ENCODE measurements at places on chromosomes 5 and 9.

DNA sequence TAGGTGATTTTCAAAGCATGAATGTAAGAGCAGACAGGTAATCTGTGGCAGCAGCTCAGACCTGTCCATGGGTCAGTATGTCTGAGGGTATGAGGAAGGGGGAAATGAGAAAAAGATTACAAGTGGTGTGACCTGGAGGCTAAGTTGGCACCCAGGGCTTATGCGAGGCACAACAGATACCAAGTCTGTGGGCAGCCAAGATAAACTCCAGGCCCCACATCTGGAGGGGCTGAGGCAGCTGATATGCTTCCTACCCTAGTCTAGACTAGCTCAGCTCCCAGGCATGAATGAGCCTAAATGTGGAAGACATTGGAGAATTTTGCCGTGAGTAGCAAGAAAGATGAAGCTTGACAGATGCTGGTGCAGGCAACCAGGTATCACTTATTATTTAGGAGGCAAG lies 151.7 kb downstream of the PIK3R1 start:
- DNase-seq, result no peak

GRCh38 chr5:1219098-1219767 lies 5.9 kb upstream of the SLC6A18 start:
- DNase-seq, result no peak

GRCh38 chr5:79871364-79872120 lies 119.5 kb downstream of the MTX3 start:
- no peak for DNase-seq

- DNase-seq, result no peak
Measured at GRCh38 chr5:57450991-57451876, 31.4 kb downstream of the ACTBL2 start.

DNA sequence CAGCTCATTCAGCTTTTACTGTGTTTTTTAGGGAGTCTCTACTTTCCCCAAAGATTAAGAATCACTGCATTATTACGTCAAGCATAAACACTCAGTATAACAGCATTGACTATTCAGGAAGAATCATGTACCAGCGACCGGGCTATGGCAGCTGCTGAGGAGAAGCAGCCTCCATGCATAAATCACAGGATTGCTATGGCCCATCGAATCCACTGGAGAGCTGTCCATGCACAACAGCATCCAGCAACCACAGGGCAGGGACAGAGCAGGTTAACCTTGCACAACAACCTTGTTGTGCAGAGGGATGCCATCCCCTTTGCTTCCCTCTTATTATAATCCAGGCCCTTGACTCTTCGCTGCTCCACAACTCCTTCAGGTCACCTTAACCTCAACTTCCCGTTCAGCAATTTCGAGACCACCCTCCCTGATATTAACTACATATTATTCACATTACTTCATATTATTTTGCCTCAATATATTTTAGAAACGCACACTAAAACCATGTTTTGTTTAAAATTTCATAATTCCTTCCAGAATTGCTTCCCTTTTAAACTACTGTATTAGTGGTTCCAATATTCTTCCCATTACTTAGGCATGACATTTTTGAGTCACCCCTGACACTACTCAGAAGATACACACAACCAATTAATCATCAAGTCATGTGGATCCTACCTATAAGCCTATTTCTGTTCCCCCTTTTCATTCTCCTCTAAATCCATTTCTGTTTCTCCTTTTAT lies 991 bp downstream of the IARS1 start:
- no peak for DNase-seq

DNA sequence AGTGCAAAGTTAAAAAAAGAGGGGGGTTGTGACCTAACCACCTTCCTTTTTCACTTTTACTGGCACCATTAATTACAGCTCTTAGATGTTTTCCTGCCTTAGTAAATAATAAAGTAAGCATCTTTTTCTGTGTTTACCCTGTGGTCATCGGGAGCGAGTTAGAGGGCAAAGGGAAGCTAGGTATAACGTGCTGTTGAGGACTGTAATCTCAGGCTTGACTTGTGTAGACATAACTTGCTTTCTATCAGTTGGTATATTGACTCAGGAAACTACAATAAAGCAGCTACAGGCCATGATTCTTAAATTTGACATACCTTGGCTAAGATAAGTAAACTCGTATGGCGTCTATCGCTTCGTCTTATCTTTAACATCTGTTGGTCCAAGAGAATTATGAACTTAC lies 509.8 kb upstream of the CHD1 start:
- DNase-seq, result no peak

- DNase-seq, result no peak
Measured at GRCh38 chr9:120616966-120617935, 37.3 kb upstream of the CDK5RAP2 start.

GRCh38 chr5:43573058-43573457 lies 16.2 kb upstream of the PAIP1 start:
- no peak for DNase-seq

DNA sequence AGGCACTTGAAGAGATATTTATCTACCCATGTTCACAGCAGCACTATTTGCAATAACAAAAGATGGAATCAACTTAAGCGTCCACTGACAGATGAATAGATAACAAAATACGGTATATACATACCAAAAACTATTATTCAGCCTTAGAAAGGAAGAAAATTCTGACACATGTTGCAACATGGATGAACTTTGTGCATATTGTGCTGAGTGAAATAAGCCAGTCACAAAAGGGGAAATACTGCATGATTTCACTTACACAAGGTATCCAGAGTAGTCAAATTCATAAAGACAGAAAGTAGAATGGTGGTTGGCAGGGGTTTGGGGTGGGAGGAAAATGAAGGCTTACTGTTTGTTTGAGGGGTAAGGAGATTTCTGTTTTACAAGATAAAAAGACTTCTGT lies 66.0 kb downstream of the FBN2 start:
- DNase-seq, result no peak

DNA sequence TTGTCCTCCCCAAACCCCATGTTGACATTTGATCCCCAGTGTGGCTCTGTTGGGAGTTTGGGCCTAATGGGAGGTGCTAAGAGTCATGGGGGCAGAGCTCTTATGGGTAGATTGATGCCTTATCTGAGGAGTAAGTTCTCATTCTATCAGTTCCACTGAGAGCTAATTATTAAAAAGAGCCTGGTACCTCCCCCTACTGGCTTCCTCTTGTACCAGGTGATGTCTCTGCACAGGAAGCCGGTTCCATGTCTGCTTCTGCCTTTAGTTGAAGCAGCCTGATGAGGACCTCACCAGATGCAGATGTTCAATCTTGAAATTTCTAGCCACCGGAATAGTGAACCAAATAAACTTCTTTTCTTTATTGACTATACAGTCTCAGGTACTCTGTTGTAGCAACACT lies 10.8 kb downstream of the GABRB2 start:
- DNase-seq, result no peak

GRCh38 chr5:119291056-119291455 lies 64.8 kb upstream of the TNFAIP8 start:
- DNase-seq, result no peak

- no peak for DNase-seq
Measured at GRCh38 chr9:129751841-129752801, 721 bp downstream of the PTGES start.

DNA sequence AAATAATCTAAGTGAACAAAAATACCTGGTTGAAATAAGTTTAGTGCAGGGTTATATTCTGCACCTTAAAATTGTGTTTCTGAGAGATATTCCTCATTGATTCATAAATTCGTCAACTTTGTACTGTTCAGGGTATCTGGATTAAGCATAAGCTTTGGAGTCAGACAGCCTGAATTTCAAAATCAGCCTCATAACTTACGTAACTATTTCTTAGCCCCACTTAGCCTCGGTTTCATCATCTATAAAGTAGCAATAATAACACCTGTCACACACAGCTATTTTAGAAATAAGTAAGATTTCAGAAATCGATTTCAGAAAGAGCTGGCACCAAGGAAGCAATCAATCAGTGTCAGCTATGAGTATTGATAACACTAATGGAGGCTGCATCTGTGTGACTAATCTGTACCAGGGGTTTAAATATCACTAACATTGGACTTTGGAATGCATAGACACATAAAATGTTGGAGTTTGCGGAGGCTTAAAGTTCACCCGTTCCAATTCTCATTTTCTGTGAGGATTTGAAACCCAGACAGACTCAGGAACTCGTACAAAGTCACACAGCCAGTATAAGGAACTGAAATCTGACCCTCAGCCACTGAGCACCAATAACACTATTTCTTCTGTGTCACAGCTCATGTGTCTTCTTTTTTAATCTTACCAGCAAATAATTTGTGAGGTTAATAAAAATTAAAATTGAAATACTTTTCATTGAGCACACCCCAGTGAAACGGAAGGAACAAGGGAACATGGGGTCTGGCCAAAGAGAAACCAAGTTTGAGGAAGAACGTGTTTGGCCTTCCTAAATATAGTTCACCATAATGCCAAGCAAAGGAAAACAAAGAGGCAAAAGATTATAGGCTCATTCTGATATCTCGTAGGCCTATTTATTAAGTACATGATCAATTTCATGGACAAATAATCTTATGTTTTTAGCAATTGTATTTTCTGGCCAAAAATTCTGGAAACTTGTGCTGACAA lies 194.4 kb upstream of the PTGER4 start:
- no peak for DNase-seq

GRCh38 chr9:7570107-7570720 lies 229.4 kb downstream of the DMAC1 start:
- peak; percentile 74 for DNase-seq

GRCh38 chr5:606061-606460 lies 6.1 kb upstream of the CEP72 start:
- no peak for DNase-seq

DNA sequence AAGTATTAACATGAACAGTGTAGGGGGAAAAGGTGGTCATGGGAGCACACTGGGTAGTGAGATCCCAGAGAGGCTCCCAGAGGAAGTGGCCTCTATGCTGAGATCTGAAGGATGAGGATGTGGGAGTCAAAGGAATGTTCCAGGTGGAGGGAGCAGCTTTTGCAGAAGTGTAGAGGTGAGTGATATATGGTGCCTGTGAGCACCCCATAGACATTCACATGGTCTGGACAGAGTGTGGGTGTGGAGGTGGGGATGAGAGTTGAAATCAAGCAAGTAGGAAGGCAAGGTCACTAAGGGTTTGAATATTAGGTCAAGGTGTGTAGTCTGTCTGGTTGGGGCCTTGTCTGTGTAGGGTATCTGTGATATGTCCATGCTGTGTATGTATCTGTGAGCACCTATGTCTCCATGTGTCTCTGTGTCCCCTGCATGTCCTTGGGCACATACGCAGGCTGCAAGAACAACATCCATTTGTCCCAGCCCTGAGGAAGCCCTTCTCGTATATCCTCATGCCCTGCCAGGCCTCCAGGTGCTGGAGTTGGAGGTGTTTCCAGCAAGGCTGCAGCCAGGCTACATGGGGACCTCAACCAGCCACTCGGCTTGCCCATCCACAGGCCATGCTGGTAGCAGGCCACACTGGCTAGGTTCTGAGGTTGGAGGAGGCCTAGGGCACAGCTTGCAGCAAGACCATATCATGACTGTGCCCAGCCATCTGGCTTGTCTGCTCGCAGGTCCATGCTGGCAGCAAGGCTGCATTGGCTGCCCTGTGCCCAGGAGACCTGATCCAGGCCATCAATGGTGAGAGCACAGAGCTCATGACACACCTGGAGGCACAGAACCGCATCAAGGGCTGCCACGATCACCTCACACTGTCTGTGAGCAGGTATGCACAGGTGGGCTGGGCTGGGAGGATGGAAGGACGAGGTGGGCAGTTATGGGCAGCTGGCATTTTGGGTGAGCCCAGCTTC lies 4.7 kb downstream of the PDLIM4 start:
- no peak for DNase-seq

- DNase-seq, result no peak
Measured at GRCh38 chr9:131543141-131543540, 2.2 kb upstream of the PRRT1B start.

DNA sequence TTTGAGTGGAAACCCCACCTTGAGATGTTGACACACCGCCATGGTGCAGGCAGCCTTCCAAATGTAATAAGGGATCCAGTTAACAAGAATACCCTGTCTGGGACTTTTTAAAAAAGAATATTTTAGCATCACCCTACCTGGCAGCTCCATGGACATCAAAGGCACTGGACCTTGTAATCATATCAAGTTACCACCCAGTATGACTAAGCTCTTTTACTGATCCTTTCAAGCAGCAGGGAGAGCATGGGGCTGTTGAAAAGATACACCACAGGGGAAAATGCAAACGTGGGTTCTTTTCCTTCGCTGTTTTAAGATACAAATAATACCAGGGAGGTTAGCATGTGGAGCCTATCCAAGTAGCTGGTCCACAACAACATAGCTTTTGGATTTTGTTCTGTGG lies 211.2 kb downstream of the SAXO1 start:
- DNase-seq, result no peak

- DNase-seq, result no peak
Measured at GRCh38 chr9:83569326-83569725, 31.1 kb upstream of the FRMD3 start.

DNA sequence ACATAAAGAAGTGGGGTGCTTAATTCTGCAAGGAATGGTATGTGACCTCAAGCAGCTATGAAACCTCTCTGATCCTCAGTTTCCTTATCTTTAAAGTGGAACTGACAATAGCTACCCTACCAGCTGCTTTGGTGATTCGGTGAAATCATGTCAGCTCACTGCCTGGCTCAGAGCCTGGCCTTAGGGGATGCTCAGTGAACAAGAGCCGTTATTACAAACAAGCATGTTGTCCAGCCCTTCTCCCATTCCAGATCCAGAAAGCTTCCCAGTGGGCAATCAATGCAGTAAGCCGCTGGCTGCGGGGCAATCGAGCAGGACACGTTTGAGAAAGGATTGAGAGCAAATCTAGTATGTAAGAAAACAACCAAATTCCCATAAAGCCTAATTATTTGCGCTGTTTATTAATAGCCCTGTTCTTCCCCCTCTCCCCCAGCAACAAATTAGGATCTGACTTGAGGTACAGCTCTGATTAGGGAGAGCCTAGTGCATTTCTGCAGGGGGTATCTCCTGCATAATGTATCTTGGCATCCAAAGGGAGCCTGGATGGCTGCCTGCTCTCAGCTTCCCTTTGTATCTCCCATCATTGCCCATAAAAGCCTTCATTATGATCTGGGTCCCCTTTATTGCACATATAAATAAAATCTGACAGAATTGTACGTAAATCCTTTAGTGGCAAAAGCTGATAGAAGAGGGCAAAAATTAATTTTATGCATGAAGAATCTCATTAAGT lies 371.4 kb downstream of the TMEM232 start:
- DNase-seq, result no peak

GRCh38 chr5:109350537-109351270 lies 59.1 kb downstream of the PJA2 start:
- DNase-seq, result no peak

DNA sequence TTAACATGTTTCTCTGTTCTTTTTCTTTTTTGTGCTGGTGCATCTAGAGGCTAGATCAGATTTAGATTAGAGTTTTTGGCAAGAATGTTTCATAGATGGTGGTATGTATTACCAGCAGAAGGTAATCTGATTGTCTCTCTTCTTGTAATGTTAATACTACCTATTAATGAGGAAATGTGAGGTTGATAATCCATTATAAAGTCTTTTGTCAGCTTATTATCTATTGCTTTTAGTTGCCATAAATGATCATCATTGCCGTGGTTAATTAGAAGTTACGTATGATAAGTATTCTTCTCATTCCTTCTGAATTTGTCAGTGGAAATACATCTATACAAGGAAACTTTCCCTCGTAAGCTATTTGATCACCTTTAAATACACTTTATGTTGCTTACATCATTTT lies 135.0 kb downstream of the PAM start:
- DNase-seq, result no peak

- no peak for DNase-seq
Measured at GRCh38 chr5:164561933-164562872, 1056.8 kb downstream of the MAT2B start.
